RPMI7951 (cell line): ENCODE measurements at places on chromosomes 12 and 14. TPM values are rescaled to one million over a fixed set of nuclear protein-coding genes. Genes with fewer than 3 reads are reported as not detected.

ACSM4 gene
- not detected in 2 replicates for total RNA-seq

- no peak for DNase-seq
These were observed 797 bp downstream of the ESPL1 start for GRCh38 chr12:53268630-53269562.

KANSL2 gene
- total RNA-seq = 51.3 and 63.3 TPM in 2 replicates

DNA sequence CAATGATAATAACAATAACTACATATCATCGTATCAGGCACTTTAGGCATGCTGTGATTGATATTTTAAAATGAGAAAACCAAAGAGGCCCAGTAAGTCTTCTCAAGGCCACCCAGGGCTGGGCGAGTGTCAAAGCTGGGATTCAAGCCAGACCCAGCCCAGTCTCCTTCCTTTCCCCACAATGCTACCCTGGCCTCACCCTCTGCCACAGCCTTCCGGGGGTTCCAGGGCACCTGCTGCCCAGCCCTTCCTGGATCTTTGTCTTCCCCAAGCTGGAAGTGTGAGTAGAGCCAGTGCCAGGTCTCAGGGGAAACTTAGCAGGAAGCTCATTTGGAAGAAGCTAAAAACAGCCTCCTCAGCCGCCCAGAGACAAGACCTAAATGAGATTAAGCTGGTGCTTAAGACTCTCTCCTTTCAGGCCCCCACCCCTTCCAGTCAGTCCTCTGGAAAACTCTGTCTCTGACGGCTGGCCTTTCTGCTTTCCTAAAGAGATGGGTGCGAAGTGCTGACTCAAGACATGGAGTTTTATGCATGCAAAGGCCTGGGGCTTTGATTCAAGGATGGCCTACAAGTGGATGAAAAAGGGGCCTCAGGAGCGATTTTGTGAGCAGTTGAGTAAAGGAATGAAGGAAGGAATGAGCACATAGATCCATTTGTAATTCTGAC, 184.2 kb downstream of the KCNA5 start:
- no peak for DNase-seq

GRCh38 chr14:30854492-30854891, 19.9 kb upstream of the COCH start:
- no peak for DNase-seq

- no peak for DNase-seq
These were observed 72.9 kb downstream of the PPP2R5C start for GRCh38 chr14:101834397-101834796.

GRCh38 chr12:117100851-117101673, 1.8 kb upstream of the TESC start:
- no peak for DNase-seq

DNA sequence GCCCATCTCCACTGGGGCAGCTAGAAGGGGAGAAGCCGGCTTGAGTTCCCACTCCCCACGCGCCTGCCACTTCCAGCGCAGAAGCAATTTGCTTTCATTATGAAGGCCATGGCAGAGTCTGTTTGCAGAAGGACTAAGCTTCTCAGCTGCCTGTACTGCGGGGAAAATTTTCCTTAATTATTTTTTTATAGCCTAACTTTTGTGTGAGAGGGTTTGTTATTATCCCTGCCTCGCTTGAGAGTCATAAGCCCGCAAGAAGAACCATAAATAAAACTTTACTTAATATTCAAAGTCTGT, 56.0 kb upstream of the DLK1 start:
- DNase-seq = no peak

C12orf56 gene
- total RNA-seq = under 0.01 TPM in 1 of 2 replicates, not detected in the other

DNA sequence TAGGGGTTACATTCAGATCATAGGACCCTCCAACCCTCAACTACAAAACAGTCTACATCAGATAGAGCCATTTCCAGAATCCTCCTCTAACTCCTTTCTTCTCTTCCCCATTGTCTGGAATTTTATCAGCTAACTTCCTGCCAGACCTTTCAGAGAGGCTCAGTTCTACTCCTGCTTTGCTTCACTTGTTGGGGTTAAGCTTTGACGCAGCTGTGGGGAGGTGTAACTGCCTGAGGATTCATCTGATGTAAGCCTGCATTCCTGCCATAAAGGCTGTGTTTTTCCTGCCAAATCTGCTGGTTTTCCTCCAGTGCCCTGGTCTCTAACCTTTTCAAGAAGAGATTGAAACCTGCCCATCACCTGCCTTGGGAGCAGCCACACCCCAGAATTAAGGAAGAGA, 16.9 kb downstream of the DHRS2 start:
- DNase-seq = no peak

MIPOL1 gene
- 3.2 and 5.4 TPM in 2 replicates for total RNA-seq

CCDC60 gene
- total RNA-seq = not detected in 2 replicates

DNA sequence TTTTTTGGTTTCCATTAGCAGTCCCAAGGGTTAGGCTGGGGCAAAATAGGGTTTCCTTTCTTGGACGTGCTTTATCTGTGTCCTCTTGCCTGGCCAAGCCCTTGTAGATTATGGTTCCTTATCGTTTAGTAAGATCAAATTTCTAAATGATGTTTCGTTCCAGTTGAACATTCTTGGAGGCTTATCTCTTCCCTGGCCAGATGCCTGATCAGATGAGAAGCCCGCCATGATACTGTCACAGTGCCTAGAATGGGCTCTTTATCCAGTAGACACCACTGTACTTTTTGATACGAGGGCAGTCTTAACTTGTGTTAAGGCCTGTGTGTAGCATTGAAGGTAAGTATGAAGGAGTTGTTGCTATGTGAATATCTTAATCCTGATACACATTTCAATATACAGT, 76.1 kb upstream of the TMEM263 start:
- DNase-seq = no peak

IRAK3 gene
- 3.5 and 4.8 TPM in 2 replicates for total RNA-seq

TSPAN31 gene
- 39.2 and 42.1 TPM in 2 replicates for total RNA-seq

GRCh38 chr14:90132821-90133570, 71.2 kb downstream of the KCNK13 start:
- peak; percentile 39 for DNase-seq

GRCh38 chr14:87278415-87278814, 714.6 kb downstream of the GALC start:
- no peak for DNase-seq

- DNase-seq = no peak
These were observed 26.8 kb upstream of the APOF start for GRCh38 chr12:56389412-56389811.

DNA sequence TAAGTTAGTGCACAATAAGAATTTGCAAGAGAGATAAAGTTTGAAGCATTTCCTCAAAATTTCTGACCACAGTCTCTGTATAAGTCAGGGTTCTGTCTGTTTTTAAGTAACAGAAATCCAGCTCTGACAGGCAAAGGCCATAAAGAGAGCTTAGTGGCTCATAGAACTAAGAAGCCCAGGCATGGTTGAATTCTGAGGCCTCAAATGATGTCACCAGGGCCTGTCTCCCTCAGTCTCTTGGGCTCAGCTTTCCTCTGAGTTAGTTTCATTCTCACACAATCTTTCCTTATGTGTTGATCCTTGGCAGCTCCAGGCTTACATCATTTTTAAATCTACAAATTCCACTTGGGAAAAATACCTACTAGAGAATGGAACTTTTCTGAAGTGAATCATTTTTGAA, 173.4 kb upstream of the ATP2B1 start:
- peak; percentile 29 for DNase-seq

DDIT3 gene
- 19.1 and 24.8 TPM in 2 replicates for total RNA-seq

ADAM20 gene
- 0.10 and 0.12 TPM in 2 replicates for total RNA-seq

ORMDL2 gene
- total RNA-seq = 25.5 and 37.1 TPM in 2 replicates
